SW 1271 (cell line): ENCODE measurements at places on chromosomes 16 and 17.
A peak's percentile ranks its signal among the peaks of the same experiment; 100 is the strongest.

DNA sequence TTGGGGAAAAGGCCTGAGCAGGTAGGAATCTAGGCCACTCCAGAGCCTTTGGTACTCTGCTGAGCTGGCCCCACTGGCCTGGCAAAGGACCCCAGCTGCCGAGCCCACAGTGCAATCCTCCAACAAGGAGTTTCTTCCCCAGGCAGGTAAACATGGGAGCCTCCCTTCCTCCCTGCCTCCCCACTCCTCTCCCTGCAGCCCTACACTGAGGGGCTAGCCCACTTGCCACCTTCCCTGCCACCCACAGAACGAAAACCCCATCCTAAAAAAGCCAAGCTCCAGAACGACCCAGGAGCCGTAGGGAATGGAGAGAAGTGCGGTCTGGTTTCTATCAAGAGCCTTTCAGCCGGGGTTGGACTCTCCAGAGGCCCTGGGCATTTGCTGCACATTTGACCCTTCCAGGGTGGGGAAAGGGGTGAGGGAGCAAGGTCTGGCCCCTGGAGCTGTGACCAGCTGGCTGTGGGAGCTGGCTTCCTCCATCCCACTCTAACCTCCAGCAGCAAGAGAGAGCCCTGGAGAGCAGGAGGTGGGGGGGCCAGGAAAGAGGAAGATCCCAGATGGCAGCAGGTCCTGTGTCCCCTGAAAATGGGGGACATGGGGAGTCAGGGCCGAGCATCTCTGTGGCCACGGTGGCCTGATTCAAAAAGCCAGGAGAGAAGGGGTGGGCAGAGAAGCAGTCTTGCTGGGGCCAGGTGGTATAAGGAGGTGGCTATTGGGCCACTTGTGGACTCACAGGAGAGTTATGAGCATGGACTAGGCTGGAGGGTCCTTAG lies 1.3 kb downstream of the HID1 start:
- no peak for DNase-seq

- no peak for DNase-seq
Measured at GRCh38 chr17:74679374-74679773, 33.3 kb downstream of the CD300LF start.

- DNase-seq = no peak
Measured at GRCh38 chr16:89847051-89847939, 19.0 kb downstream of the SPIRE2 start.

- DNase-seq = peak; percentile 96
Measured at GRCh38 chr17:68821860-68822696, 133.1 kb downstream of the ABCA8 start.

GRCh38 chr16:49858200-49859124 lies 2.5 kb upstream of the ZNF423 start:
- DNase-seq = no peak

DNA sequence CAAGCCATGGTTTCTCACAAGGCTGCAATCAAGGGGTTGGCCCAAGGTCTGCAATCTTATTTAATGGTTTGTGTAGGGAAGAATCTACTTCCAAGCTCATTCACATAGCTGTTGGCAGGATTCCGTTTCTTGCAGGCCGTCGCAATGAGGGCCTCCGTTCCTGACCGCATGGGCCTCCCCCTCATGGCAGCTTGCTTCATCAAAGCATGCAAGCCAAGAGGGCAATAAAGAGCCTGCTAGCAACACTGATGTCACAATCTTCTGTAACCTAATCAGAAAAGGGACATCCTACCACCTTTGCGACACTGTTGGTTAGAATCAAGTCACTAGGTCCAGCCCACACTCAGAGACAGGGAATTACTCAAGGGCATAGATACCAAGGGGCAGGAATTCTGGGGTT lies 95.5 kb downstream of the CCT6B start:
- no peak for DNase-seq

- no peak for DNase-seq
Measured at GRCh38 chr16:28112908-28113307, 49.4 kb upstream of the GSG1L start.

GRCh38 chr17:20992416-20992815 lies 50.4 kb downstream of the USP22 start:
- no peak for DNase-seq
